ENCODE measurements at places on chromosomes 1 and 21.

DNA sequence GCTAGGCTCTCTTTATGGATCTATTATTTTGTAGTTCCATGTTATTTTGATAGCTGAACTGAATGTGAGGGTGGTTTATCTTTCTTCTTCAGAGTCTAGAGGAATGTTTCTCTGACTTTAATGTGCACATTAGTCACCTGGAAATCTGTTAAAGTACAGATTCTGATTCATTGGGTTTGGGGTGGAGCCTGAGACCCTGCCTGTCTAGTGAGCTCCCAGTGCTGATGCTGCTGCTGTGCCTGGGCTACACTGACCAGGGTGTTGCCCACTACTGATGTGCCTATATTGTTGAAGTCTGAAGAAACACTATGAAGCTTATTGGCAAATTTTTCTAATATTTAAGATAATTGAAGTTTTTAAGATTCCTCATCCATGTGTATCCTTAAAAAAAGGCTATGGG, 35.9 kb downstream of the CD46 start:
- DNase-seq: no peak

DNA sequence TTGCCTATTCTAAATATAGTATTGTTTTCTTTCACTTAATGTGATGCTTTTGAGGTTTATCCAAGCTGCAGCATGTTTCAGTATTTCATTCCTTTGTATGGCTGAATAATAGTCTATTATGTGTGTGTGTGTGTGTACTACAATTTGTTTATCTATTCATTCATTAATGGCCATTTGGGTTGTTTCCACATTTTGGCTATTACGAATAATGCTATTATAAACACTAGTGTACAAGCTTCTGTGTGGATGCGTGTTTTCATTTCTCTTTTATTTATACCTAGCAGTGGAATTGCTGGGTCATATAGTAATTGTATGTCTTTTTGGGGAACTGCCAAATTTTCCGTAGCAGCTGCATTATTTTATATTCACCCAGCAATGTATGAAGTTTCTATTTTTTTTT, 15.0 kb upstream of the THEM5 start:
- DNase-seq: no peak

DNA sequence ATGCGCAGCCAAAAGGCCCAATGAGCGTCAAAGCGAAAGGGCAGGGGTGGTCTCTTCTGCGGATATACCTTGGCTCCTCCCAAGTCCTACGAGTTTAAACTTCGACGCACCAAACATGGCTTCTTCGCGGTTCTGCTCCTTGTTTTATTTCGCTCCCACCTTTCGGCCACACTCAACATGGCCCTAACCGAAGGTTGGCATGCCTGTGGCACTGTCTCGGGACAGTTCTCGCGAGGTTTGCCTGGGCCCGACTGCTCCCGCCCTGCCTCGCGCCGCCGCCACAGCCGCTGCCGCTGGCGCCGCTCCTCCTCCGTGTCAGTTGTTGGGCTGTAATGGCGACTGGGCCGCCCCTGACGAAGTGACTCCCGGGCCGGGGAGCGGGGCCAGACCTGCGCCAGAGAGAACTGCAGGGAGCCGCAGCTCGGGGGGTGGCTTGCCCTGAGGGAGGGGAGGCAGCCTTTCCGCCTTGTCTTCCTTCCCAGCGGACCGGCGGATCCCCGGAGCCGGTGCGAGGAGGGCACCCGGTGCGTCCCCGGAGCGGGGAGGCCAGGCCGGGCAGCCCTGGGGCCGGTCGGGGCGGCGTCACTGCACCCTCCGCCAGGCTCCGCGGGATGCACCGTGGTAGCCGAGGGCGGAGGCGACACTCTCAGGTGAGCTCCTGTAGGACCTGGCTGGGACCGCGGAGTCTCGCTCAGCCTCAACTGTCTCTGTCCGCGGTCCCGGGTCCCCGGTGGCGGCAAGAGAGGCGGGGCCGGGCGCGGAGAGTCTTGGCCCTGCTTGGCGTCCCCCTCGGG, at the start of gene CEP350:
Gene CEP350, plus strand, starts transcription at position 318 of the 794 bp plus-strand sequence. CDS start 31,372 bp downstream, outside the sequence.
- DNase-seq: peak; percentile 94

DNA sequence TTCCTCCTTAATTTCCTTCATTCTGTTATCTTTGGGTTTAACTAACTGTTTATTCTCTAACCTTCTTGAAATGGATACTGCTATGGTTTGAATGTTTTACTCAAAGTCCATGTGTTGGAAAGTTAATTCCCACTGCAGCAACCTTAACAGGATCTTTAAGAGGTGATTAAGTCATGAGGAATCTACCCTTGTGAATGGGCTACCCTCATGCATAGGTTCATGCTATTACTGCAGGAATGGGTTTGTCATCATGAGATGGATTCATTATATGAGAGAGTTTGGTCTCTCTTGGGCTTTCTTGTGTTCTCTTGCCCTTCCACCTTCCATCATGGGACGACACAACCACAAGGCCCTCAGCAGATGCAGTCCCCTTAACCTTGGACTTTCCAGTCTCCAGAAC, 516.9 kb downstream of the ADGRL2 start:
- no peak for DNase-seq

DNA sequence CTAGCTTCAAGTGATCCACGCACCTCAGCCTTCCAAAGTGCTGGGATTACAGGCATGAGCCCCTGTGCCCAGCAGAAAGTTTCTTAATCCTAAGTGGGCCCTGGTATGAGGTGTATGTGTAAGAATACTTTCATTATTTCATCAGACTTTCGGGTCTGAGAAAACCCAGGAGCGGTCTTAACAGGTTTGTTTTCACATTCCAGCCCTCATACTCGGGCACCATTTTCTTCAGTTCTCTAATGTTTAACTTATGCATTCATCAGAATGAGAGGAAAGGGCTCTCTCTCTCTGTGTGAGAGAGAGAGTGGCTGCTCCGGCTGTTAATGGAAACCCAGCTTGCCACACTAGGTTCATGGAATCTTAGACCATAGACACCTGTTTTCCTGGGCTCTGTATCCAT, 4.2 kb upstream of the PADI1 start:
- DNase-seq: peak; percentile 7

DNA sequence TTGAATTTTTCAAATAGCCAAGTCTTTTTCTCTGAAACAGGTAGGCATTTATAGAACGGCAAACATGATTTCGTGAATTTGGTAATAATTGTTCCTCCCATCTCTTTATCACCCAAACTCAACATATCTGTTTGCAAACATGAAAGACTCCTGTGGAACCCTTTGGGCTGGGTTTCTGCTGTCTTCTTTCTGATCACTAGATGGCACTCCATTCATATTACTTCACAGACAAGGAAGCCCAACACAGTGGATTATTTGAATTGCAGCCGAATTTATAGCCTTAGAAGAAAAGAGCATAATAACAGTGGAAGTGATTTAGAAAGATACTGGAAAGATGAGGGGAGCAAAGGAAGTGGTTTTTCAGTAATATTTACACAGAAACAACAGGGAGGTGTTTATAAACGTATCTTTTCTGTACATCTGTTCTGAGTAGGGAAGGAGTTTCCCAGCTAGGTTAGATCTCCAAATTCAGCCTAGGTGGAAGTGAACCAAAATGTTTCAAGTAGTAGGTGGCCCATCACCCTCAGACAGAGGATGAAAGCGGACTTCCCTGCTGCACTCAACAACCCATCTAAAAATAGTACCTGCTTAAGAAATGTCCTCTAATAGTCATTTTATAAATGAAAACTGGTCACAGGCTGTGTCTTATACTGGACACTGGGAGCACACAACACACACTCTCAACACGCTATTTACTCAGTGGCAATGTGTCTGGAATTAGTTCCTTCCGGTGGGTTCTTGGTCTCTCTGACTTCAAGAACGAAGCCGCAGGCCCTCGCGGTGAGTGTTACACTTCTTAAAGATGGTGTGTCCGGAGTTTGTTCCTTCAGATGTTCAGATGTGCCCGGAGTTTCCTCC, 67.6 kb downstream of the MAP3K21 start:
- no peak for DNase-seq

All from dorsolateral prefrontal cortex (tissue), 122 donors.